ENCODE measurements at places on chromosomes 11 and 22.

DNA sequence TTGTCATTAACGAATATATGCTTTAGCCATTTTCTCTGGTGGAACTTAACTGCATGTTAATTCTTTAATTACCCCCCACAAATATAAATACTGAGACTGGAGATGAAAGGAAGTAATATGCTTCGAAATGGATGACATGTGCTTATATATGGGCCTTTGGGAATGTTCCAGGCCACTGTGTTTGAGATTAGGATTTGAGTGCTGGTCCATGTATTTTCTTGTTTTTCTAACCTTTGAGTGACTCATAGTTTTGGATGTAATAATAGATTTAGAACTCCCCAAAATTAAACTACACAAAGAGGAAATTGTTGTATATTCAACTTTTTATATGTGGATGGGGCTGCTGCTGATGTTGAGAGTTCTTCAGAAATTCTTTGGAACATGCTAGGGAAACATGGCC is 54.2 kb downstream of the EXT2 start:
- no peak for DNase-seq

GRCh38 chr22:37529652-37530345 is 10.6 kb upstream of the CARD10 start:
- DNase-seq, result no peak

DNA sequence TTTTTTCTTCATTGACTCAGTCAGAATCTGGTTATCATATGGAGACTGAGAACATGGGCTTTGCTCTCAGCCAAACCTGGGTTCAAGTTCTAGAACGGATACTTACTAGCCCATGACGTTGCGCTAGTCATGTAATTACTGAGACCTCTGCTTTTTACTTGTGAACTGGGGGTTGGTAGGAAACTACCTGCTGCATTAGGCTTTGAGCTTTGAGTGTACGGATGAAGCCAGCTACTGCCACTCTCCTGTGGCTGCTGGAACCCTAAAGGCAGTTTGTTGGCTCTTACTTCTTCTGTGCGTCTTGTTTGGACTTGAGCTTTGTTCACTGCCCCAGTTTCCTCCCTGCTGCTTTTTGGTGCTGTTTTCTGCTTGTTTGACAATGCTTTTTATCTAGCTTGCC is 18.1 kb downstream of the PPP6R2 start:
- no peak for DNase-seq

DNA sequence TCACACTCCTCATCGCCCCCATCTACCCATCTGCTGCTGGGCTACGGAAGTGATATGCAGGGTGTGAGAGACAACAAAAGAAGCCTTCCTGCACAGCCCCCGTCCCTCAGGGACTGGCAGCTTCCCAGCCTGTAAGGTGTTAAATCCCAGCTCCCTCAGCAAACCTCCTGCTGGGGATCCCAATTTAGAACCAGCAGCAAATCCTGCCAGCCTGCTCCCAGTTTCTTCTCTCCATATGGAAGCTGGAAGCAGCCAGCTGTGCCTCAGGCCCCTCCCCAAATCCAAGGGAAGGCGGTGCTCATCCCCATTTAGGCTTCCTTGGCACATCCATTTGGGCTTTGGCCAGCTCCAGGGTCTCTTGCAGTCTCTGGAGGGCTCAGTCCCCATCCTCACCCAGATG is 47.5 kb downstream of the PAMR1 start:
- no peak for DNase-seq

- no peak for DNase-seq
These were observed 652.0 kb upstream of the CCDC90B start for GRCh38 chr11:83938148-83938547.

GRCh38 chr11:6911948-6912347 is 8.9 kb upstream of the OR2D3 start:
- no peak for DNase-seq

DNA sequence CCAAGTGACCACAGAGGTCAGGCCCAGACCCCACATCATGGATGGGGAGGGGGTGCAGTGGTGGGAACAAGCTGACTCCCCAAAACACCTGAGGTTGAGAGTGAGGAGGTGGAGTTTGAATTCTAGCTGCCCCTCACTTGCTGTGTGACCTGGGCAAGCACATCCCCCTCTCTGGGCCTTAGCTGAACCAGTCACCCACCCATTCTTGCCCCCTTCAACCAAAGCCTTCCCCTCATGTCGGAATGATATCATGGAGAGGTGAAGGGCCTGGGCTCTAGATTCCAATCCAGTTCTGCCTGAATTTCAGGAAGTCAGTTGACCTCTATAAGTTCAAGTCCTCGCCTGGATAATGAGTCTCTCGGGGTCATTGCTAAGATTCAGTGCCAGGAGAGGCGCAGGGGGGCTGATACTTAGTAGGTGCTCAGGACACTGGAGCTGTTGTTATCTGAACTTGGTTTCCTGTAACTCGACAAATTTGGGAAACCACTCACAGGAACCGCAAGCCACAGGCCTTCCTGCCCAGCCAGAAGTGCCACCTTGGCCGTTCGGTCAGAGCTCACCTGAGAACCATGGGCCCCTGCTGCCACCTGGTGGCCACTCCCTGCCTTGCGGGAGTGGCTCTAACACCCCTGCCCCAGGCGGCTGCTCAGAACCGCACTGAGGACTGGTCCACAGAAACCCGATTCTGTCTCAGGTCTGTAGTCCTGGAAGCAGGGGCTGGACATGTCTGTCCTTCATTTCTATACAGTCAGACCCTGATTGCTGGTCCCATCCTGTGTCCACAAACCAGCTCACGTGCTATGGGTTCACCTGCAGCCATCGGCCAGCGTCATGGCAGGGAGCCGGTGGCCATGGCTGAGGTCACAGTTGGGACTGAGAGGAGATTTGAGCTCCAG is 6.9 kb downstream of the CDC42EP1 start:
- peak; percentile 70 for DNase-seq

- no peak for DNase-seq
These were observed 40.0 kb downstream of the COMMD9 start for GRCh38 chr11:36249246-36249645.

All from NCI-H1092 (cell line).